A172 (cell line): ENCODE measurements at places on chromosomes 12 and 14. TPM values are rescaled to one million over a fixed set of nuclear protein-coding genes. Genes with fewer than 3 reads are reported as not detected.

DNA sequence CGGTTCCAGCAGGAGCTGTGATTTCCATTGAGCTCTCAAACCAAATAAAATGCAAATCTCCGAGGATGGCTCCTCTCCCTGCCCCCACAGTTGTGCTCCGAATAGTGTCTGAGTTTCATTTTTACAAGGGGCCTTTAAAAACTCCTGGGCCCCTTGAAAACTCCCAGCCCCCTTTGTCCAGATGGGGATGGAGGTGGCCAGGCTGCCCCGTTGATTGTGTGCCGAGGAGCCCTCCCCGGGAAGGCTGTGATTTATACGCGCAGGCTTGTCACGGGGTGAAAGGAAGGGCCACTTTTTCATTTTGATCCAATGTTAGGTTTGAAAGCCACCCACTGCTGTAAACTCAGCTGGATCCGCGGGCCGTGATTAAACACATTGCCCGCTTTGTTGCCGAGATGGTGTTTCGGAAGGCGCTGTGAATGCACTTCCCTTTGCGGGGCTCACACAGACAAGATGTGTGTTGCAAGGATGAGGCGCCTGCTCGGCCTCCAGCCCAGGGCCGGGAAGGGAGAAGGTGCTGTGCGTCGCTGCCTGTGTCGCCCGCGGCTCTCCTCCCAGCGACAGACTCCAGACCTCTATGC lies 98.8 kb downstream of the TMEM132C start:
- no peak for DNase-seq

GRCh38 chr14:54562334-54562733 lies 4.6 kb upstream of the SAMD4A start:
- DNase-seq = no peak

GRCh38 chr14:81453166-81453766 lies 53.1 kb upstream of the STON2 start:
- DNase-seq = peak; percentile 22

GRCh38 chr12:100058482-100059029 lies 73.8 kb upstream of the ANKS1B start:
- DNase-seq = peak; percentile 86

GRCh38 chr14:34507459-34507858 lies 32.0 kb downstream of the EAPP start:
- DNase-seq = no peak

- no peak for DNase-seq
Observed at GRCh38 chr12:118685983-118686607, 295.2 kb upstream of the SRRM4 start.

- peak; percentile 21 for DNase-seq
Observed at GRCh38 chr12:74431801-74432200, 105.8 kb upstream of the ATXN7L3B start.

DNA sequence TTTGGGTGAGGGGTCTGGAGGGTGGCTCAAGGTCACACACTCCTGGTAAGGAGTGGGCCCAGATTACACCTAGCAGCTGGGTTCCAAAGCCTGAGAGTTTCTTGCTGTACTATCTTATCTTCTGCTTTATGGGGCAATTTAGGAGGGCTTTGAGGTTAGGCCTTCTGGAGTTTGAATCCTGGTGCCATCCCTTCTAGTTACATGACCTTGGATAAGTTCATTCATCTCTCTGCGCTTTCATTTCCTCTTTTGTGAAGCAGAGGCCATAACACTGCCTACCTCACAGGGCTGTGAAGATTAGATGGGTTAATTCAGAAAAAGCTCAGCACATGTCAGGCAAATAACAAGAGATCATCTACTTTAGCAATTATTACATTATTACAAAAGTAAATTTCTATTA lies 7.4 kb upstream of the KRT77 start:
- no peak for DNase-seq

- DNase-seq = no peak
Observed at GRCh38 chr14:57687416-57687815, 178.5 kb downstream of the SLC35F4 start.

- no peak for DNase-seq
Observed at GRCh38 chr14:71529848-71530247, 402.4 kb upstream of the RGS6 start.

DNA sequence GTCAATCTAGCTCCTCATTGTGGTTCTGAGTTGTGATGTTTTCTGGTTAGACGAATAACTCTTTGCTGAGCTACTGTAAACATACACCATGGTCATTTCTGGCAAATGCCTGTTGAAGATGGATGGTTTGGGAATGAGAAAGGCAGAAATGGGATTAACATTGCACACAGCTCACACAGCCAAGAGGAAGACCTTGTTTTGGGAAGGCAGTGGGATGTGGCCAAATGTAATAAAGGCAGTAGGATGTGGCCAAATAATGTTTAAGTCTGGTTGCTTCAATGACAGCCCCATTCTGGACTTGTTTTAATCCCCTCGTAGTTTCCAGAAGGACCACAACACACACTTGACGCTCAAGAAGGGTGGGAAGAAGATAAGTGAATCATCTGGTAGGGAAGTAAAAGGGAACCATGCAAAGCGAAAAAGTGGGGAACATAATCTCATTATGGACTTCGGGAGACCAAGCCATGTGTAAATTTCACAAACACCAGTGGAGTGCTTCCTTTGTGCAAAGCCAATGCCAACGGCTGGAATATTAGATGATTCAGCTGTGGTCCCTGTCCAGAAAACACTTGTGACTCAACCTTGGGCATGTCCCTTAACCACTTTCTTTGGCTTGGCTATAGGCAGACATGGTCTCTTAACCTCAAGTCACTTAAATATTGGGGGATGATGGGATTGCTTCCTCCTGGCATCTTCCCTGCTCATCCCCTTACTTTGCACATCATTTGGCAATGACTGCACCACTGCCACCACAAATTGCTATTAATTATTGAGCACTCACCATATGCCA lies 284.4 kb upstream of the CRY1 start:
- peak; percentile 26 for DNase-seq

DNA sequence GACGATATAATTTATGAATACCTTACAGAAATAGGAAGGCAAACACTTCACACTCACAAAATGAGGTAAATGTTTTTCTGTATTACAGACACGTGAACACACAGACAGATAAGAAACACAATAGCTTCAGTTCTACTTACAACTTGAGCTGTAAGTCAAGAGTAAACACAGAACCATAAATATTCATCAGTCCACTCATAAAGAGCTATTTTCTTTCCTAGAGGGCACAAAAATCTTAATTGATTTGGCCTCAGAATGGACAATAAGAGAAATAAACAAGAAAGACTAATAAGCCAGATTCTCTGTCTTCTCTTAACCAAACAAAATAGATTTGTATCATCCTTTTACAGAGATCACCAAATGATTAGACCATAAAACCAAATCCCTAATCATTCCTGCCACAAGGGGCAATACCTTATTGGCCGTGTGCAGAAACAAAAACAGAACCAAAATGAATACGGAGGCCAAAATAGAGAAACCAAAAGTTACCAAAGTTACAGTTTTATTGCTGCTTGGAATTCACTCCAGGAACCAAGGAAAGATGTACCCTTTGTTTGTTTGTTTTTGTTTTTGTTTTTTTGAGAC lies 38.1 kb upstream of the GARIN2 start:
- no peak for DNase-seq

GRCh38 chr14:39023939-39024871 lies 78.8 kb downstream of the SEC23A start:
- no peak for DNase-seq

GRCh38 chr12:132559652-132560363 lies 50.6 kb downstream of the LRCOL1 start:
- DNase-seq = peak; percentile 16

GRCh38 chr12:58139894-58140293 lies 198.5 kb downstream of the ATP23 start:
- no peak for DNase-seq

- no peak for DNase-seq
Observed at GRCh38 chr12:124603831-124604251, 36.4 kb upstream of the NCOR2 start.

DNA sequence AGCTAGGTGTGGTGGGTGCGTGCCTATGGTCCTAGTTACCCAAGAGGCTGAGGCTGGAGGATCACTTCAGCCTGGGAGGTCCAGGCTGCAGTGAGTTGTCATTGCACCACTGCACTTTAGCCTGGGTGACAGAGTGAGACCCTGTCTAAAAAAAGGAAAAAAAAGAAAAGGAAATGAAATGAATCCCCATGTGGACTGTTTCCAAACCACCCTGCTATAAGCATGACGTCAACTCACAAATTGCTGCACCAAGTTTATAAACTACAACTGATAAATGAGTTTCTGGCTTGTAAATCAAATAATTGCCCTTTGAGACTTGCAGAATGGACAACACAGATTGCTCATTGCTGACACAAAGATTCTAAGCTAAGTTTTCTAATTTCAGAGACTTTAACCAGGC lies 51.0 kb upstream of the STK38L start:
- DNase-seq = peak; percentile 42

- DNase-seq = no peak
Observed at GRCh38 chr12:114711689-114712152, 27.7 kb upstream of the TBX3 start.

DNA sequence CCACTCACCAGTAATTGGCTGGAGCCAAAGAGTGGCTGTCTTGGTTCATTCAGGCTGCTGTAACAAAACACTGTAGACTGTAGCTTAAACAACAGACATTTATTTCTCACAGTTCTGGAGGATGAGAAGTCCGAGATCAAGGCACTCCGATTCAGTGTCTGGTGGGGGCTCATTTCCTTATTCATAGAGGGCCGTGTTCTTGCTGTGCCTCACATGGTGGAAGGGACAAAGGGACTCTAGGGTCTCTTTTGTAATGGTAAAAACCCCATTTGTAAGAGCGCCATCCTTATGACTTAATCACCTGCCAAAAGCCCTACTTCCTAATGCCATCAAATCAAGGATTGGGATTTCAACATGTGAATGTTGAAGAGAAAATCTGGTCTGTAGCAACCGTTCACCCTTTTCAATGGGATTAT lies 34.7 kb upstream of the CDKN3 start:
- no peak for DNase-seq

DNA sequence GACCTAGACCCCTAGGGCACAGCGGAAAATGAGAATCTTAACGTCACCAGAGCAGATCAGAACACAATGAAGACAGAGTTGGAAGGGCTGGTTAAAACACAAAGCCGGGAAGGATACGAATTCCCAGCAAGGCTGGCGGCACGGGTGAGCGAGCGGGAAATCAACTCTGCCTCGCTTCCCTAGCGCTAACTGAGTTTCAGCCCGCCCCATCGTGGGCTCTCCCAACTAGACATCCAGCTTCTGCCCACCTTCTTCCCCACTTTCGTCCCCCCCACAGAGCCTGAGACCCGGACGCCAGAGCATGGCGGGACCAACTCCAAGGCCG lies 377 bp downstream of the CCNT1 start:
- DNase-seq = no peak

DNA sequence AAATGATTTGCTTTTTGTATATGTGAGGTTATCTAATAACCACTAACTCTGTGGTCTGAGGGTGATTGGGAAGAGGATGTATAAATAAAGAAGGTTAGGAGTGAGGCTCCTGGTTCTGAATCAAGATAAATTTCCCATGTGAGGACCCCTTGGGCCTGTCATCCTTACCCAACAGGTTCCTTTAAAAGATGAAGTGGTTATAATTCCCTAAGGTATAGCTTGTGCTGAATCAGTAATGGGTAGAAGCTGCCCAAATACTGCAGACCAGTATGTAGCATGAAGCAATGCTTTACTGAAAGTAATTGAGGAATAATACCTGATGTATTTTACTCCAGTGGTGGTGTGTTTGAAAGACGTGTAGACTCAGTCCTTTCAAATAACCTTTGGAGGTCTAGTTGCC lies 8.7 kb downstream of the EID3 start:
- no peak for DNase-seq

DNA sequence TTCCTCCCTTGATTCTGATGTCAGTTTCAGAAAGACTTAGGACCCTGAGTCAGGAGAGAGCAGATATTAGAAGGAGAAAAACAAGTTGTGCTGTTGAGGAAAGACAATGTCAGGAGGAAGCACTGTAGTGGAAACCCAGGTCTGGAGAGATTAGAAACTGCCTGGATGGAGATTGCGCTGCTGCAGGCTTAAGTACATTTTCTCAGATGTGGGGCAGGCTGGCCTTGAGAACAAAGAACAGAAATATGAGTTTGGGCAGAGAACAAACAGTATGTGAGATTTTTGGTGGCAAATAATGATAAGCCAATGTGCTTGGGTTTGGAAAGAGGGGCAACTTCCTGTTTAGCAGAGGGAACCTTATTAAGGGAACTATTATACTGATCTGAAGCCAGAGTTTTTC lies 74.3 kb upstream of the PRMT8 start:
- DNase-seq = no peak

- peak; percentile 3 for DNase-seq
Observed at GRCh38 chr12:5718680-5719079, 226.4 kb downstream of the ANO2 start.

- no peak for DNase-seq
Observed at GRCh38 chr12:131152587-131152986, 198.9 kb downstream of the ADGRD1 start.

GRCh38 chr12:49588281-49588680 lies 17.2 kb downstream of the FAM186B start:
- DNase-seq = no peak

Gene TSHR
- total RNA-seq = not detected in 2 replicates

Gene PROX2
- total RNA-seq = not detected in 2 replicates

Gene APPL2
- total RNA-seq = 41.6 and 46.4 TPM in 2 replicates

Gene GRIP1
- not detected in 2 replicates for total RNA-seq

Gene FOXG1
- total RNA-seq = 0.29 and 0.57 TPM in 2 replicates

Gene NFATC4
- total RNA-seq = not detected in 2 replicates

Gene FBXL14
- total RNA-seq = 4.7 and 5.0 TPM in 2 replicates

Gene DDX54
- 56.4 and 69.1 TPM in 2 replicates for total RNA-seq

Gene FUT8
- total RNA-seq = 26.7 and 27.6 TPM in 2 replicates

Gene MRPL42
- 148 and 172 TPM in 2 replicates for total RNA-seq

Gene ZCRB1
- 47.9 and 90.2 TPM in 2 replicates for total RNA-seq
